ENCODE measurements at places on chromosomes 12 and 14.

GRCh38 chr14:75067212-75067611 is 2.2 kb upstream of the ZC2HC1C start:
- no peak for DNase-seq

DNA sequence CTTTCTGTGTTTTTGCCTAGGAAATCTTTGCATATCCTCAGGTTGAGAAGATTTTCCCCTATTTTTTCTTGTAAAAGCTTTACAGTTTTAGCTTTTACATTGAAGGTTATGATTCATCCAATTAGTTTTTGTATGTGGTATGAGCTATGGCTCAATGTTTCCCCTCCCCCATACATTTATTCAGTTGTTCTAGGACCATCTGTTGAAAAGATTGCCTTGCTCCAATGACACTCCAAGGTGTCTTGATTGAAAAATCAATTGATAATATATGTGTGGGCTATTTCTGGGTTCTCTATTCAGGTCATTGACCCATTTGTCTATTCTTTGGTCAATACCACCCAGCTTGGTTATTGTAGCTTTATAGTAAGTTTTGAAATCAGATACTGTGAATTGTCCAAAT is 42.6 kb downstream of the LRTM2 start:
- no peak for DNase-seq

DNA sequence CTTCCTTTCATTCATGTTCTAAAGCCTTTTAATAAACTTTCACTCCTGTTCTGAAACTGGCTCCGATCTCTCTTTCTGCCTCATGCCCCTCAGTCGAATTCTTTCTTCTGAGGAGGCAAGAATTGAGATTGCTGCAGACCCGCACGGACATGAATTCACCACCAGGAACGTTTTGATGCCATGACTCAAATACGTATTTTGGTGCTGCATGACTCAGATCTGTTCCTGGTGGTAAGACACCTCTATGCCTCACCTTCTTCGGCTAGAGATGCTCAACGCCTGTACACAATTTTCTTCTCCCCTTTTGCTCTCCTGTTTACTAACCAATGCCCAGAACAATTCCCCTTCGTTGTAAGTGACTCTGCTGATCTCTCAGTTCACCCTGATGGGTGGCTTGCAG is 52.0 kb upstream of the RIMBP2 start:
- no peak for DNase-seq

- no peak for DNase-seq
These were observed 55.3 kb downstream of the FIGNL2 start for GRCh38 chr12:51793201-51793600.

- no peak for DNase-seq
These were observed 1.5 kb upstream of the STAT6 start for GRCh38 chr12:57112492-57113294.

- DNase-seq, result peak; percentile 55
These were observed 17.1 kb upstream of the EMP1 start for GRCh38 chr12:13179211-13180074.

GRCh38 chr12:66837311-66837627 is 158.4 kb upstream of the GRIP1 start:
- DNase-seq, result no peak
